ENCODE measurements at places on chromosomes 5 and 9.
A peak's percentile ranks its signal among the peaks of the same experiment; 100 is the strongest.

DNA sequence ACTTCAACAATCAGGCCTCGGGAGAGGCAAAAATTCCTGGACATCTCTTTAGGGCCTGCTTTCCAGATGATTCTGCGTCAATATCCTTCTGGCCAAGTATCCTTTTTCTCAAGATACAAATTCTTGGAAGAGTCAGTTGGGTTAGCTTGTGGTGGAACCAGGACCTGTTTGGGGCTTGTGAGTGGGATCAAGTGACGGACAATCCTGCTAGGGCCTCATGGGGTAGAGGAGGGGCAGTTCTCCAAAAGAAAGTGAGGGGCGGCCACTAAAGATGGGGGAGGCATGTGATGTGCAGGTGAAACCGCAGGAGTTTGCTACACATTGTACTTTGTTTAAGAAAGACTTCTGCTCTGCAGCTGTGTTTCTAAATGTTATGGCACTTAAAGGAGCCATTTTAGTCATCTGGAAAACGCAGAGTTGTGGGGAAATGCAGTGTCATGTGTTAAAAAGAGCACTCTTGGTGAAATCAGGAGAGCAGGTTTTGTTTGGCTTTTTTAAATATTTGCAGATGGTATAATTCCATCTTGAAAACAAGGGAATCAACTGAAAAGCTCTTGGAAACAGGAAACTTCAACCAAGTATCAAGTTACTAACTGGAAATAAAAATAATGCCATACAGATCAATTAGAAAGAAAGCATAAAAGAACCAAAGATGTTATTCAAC is 27.4 kb upstream of the GSN start:
- no peak for DNase-seq

GRCh38 chr9:111474385-111474784 is 9.8 kb downstream of the ECPAS start:
- no peak for DNase-seq

- DNase-seq = peak; percentile 11
Observed at GRCh38 chr9:99431103-99431502, 209.0 kb downstream of the SEC61B start.

GRCh38 chr5:2763533-2763794 is 12.0 kb upstream of the IRX2 start:
- no peak for DNase-seq

DNA sequence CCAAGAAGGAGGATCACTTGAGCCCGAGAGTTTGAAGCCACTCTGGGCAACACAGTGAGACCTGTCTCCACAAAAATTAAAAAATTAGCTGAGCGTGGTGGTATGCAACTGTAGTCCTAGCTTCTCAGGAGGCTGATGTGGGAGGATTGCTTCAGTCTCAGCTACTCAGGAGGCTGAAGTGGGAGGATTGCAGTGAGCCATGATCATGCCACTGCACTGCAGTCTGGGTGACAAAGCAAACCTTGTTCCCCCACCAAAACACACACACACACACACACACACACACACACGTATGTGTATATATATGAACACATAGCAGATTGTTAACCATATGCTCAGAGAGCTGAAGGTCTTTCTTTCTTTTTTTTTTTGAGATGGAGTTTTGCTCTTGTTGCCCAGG is 157.5 kb upstream of the MAST4 start:
- no peak for DNase-seq

DNA sequence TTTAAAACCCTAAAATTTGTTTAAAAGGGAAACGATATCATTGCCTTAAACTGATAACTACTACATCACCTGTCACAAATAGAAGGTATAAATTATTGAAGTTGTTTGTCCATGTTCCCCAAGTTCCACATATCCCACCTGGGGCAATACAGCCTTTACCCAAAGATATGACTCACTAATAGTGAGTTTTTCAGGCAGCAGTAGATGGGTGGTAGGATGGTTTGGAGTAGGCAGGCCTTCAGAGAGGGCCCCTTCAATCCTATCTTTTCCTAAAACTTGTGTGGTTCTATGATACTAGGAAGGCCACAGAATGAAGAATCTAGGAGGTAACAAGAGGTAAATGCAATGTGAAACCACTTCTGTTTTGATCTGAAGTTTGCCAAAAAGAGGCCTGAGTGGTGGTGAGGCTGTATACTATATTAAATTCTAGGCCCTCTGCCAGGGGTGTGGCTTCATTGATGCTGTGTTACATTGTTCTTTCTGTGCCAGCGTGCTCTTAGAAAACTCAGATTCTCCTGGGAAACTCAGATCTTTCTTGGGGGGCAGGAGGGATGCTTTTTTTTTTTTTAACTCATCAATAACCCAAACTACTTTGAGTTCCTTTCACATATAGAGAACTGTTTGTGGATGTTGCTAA is 7.2 kb downstream of the CYSTM1 start:
- no peak for DNase-seq

GRCh38 chr5:176633598-176633997 is 3.1 kb downstream of the EIF4E1B start:
- no peak for DNase-seq

DNA sequence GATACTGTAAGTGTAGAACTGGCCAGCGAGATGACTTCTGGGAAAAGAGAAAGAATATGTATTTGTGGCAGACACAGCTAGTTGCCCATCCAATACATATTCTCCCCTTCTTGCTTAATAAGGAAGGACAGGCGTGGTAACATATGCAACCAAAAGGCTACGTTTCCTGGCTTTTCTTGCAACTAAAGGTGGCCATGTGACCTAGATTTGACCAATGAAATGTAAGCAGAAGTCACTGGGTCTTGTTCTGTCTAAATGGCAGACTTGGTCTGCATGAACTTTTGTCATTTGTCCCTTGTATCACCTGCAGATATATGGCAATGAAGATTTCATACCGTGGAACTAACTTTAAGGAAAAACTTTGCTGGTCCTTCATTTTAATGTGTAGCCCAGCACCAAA is 183.8 kb downstream of the CDH12 start:
- DNase-seq = no peak

GRCh38 chr9:84754461-84754860 is 84.9 kb downstream of the NTRK2 start:
- no peak for DNase-seq

DNA sequence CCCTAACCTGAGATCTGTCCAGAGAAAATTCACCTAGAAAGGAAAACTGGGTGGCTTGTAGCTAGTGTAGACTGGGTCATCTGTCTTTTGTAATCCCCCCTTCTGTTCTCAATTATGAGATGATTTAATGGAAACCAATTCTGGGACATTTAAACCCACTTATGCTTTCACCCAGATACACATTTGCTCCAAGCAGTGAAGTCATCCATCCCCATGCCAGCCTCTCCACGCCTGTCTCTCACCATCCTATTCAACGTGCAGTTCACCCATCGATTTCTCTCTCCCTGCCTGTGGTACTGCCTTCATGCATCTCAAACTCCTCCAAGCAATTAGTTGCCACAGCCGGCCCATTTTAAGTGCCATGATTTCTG is 1.8 kb downstream of the PHF19 start:
- no peak for DNase-seq

- DNase-seq = no peak
Observed at GRCh38 chr9:14061936-14062585, 251.9 kb downstream of the NFIB start.

GRCh38 chr9:16726718-16727451 is 143.6 kb downstream of the BNC2 start:
- peak; percentile 45 for DNase-seq

DNA sequence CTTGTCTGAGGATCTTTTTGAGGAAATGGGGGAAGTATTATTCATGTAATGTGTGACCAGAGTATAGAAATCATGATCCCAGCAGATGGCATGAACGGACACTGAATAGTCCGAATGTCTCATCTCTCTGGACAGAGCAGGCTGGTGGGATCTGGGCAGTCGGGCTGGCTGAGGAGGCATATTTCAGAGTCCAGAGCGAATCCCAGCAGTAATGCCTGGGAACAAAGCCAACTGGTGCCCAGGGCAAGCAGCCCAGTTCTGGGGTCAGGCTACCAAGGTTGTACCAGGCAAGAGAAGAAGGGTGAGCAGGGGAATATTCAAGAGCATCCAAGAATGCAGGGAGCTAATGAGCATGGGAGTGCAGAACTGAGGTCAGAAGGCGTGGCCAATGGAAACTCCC is 306.4 kb downstream of the ZSWIM6 start:
- peak; percentile 87 for DNase-seq

All from globus pallidus (tissue), 1 donor.